Endothelial cell of umbilical vein (primary cell): ENCODE measurements at places on chromosomes 7 and 10. TPM values are rescaled to one million over a fixed set of nuclear protein-coding genes. Genes with fewer than 3 reads are reported as not detected.

Gene TMEM176A
- total RNA-seq, result not detected in 2 replicates

Gene FOXP2
- 2.7 and 3.3 TPM in 2 replicates for total RNA-seq

Gene SAP25
- total RNA-seq, result 2.4 and 3.2 TPM in 2 replicates

Gene SLC13A4
- total RNA-seq, result not detected in 2 replicates

Gene OR2F1
- not detected in 2 replicates for total RNA-seq

Gene SPDYE2
- total RNA-seq, result not detected in 2 replicates

Gene NUDT1
- 23.9 and 26.0 TPM in 2 replicates for total RNA-seq

Gene CNPY1
- total RNA-seq, result not detected in 2 replicates

Gene EPHB4
- 148 and 193 TPM in 2 replicates for total RNA-seq

Gene AHR
- 29.3 and 31.8 TPM in 2 replicates for total RNA-seq

Gene RNLS
- 2.5 and 3.6 TPM in 2 replicates for total RNA-seq

Gene LIPN
- not detected in 2 replicates for total RNA-seq

Gene CRPPA
- 2.9 and 3.5 TPM in 2 replicates for total RNA-seq

Gene HOXA2
- 2.2 and 2.3 TPM in 2 replicates for total RNA-seq

Gene HIPK2
- total RNA-seq, result 40.3 and 43.8 TPM in 2 replicates

Gene RELN
- 0.15 and 1.4 TPM in 2 replicates for total RNA-seq

Gene MYL7
- total RNA-seq, result not detected in 2 replicates

Gene VWDE
- total RNA-seq, result 0.09 and 0.11 TPM in 2 replicates

Gene HOXA3
- 12.0 and 14.0 TPM in 2 replicates for total RNA-seq

Gene MAGI2
- total RNA-seq, result 5.8 and 6.0 TPM in 2 replicates

Gene ANKRD1
- 591 and 664 TPM in 2 replicates for total RNA-seq

Gene EMX2
- total RNA-seq, result not detected in 2 replicates

Gene DNAJC12
- total RNA-seq, result 1.0 and 2.4 TPM in 2 replicates

Gene LLCFC1
- total RNA-seq, result not detected in 2 replicates

Gene ECHDC3
- 3.7 and 6.0 TPM in 2 replicates for total RNA-seq

Gene AMZ1
- not detected in 2 replicates for total RNA-seq

Gene SLC39A12
- total RNA-seq, result not detected in 2 replicates

Gene UBTD1
- total RNA-seq, result 42.6 and 44.1 TPM in 2 replicates

Gene CLDN4
- total RNA-seq, result 0.13 and 0.25 TPM in 2 replicates

Gene CCDC146
- 2.2 and 2.6 TPM in 2 replicates for total RNA-seq

Gene ITGA8
- total RNA-seq, result 0.12 and 0.40 TPM in 2 replicates

Gene SFRP5
- not detected in 2 replicates for total RNA-seq

Gene FBXL13
- total RNA-seq, result 4.6 and 5.2 TPM in 2 replicates

Gene ABI1
- 53.6 and 58.8 TPM in 2 replicates for total RNA-seq

Gene PDAP1
- total RNA-seq, result 148 and 150 TPM in 2 replicates

Gene ABCA13
- 0.09 and 0.11 TPM in 2 replicates for total RNA-seq

Gene SPAM1
- total RNA-seq, result not detected in 2 replicates

Gene PTPN12
- total RNA-seq, result 132 and 137 TPM in 2 replicates

Gene ADGRA1
- not detected in 2 replicates for total RNA-seq

Gene STEAP4
- not detected in 2 replicates for total RNA-seq

Gene CDC14C
- total RNA-seq, result not detected in 2 replicates

Gene MYL10
- not detected in 2 replicates for total RNA-seq

Gene GPNMB
- total RNA-seq, result 0.33 and 0.35 TPM in 2 replicates

Gene RAPGEF5
- 43.2 and 43.3 TPM in 2 replicates for total RNA-seq

Gene STAM
- 20.0 and 20.6 TPM in 2 replicates for total RNA-seq

Gene CC2D2B
- 0.53 and 1.2 TPM in 2 replicates for total RNA-seq

Gene ZNF518A
- 11.9 and 12.1 TPM in 2 replicates for total RNA-seq

Gene TBX20
- not detected in 2 replicates for total RNA-seq

Gene SHOC2
- total RNA-seq, result 37.1 and 39.1 TPM in 2 replicates

Gene CALHM1
- total RNA-seq, result not detected in 2 replicates

Gene SPDYE2B
- not detected in 2 replicates for total RNA-seq

Gene LRRTM3
- not detected in 2 replicates for total RNA-seq

Gene ABCC2
- total RNA-seq, result 1.7 and 3.3 TPM in 2 replicates

Gene PARP12
- 52.2 and 65.4 TPM in 2 replicates for total RNA-seq

Gene RBP3
- total RNA-seq, result not detected in 2 replicates

Gene ASAH2
- total RNA-seq, result 1.1 and 3.4 TPM in 2 replicates

Gene MOGAT3
- total RNA-seq, result not detected in 2 replicates
